Globus pallidus (tissue), 1 donor: ENCODE measurements at places on chromosomes 4 and X.

DNA sequence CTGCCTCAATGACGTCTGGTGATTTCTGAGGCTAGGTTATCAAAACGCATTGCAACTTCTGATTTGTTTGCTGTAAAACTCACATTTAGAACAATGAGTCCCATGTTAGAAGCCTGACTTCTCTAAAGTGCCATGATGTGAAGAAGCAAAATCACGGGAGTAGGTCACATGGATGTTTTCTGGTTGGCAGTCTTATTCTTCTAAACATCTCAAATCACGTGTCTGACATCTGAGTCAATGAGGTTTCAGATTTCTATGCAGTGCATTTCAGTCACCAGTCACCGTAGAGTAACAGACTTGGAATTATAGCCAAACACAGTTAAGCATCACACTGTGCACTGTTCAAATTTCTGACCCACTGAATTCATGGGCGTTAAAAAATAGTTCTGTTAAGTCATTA, 482.1 kb downstream of the TMA16 start:
- no peak for DNase-seq

- no peak for DNase-seq
These were observed 75.5 kb downstream of the ANXA10 start for GRCh38 chr4:168167714-168168284.

- DNase-seq, result no peak
These were observed 119.8 kb downstream of the PPARGC1A start for GRCh38 chr4:23770011-23770410.

DNA sequence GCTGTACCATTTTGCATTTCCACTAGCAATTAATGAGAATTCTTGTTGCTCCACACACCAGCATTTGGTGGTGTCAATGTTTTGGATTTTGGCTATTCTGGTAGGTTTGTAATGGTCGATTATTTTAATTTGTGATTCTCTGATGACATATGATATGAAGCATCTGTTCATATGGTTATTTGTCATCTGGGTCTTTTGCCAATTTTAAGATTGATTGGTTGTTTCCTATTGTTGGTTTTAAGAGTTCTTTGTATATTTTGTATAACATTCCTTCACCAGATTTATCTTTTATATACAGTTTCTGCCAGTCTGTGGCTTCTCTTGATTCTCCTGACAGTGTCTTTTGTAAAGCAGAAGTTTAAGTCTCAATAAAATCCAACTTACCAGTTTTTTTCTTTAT, 18.5 kb upstream of the BDH2 start:
- no peak for DNase-seq

- no peak for DNase-seq
These were observed 20.1 kb downstream of the MMAA start for GRCh38 chr4:145639186-145639698.
